Caki2 (cell line): ENCODE measurements at places on chromosomes 6 and 20.
A peak's percentile ranks its signal among the peaks of the same experiment; 100 is the strongest.

DNA sequence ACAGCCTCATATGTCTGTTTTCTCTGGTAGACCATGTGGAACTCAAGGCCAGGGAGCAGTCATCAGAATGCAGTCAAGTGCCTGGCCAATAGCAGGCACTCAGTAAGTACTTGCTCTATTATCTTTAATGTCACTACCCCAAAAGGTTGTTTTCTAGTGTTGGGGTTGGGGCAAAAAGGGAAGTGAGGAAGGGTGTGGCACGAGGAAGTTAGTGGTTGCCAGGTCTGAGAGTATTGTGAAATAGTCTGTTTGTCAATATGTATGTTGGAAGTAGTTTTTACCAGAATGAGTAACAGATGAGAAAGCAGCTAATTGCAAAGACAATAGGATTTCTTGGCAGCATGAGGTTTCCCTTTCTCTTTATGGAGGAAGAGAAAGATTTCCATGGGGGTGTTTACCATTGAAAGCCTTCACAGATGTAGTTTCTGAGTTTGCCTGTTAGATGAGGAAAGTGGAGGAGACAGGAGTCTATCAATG, 59.5 kb upstream of the ARMH2 start:
- DNase-seq: no peak

DNA sequence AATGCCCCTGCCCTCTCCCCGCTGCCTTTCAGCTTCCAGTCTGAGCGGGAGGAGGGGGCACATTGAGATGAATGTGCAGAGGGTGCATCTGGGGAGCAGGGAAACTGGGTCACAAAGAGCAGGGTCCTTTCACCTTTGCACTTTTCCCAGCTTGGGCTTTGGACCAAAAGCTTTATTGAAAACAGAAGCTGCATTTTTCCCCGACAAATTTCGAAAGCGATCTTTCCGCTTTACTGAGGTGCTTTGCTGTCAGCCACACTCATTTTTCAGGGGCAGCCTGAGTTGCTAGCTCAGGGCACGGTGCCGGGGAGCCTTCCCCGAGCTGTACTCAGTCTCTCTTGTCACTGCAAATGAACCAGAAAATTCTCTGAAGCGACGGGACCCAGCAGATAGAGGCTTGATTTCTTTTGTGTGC, 283.7 kb upstream of the SOX4 start:
- no peak for DNase-seq

DNA sequence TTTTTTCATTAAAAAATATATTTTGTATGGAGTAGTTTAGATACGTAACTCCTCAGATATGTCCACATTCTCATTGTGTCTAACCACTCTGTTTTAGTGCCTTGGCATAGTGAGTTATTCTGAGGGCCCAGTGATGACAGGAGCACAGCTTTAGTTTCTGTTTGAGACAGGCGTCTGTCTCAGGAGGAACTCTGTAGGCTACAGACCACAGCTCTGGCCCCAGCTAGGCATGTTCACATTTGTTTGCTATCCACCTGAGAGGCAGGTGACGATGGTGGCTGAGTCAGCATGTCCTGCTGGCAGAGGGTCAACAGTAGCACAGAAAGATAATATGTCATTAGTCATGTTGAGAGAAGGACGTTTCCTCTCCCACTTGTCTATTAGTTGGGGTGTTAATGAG, 16.3 kb downstream of the LRRC1 start:
- DNase-seq: peak; percentile 54

DNA sequence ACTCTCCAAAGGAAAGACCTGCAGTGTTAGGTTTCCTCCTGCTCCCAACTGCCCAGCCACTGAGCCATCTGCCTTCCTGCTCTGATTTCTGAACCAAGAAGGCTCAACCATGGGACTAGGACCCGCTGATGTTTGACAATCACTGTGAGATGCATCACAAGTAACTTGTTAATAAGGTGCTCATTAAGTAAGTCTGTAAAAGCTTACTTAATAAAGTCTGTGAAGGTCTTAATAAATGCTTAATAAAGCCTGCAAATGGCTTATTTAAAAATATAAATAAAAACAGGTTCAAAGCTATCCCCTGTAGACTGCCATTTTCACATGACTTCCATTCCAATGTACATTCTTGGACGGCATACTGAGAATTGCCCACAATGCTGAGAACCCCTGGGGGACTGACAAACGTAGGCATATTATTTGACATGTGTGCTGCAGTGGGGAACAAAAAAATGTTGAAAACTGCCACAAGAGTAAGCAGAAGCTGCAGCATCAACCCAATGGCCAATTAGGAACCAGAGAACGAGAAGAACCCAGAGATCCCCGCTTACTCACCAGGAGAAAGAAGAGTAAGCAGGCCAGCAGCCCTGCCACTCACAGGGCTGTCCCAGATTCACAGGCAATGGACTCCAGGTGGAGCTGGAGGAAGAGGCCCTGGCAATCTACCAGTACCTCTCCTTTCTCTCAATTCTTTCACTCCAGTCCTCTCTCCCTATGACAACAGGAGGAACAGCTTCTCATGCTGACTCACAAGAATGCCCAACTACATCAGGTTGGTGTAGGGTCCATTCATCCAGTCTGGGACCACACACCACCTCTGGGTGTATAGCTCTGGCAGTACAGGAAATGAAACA, 19.5 kb downstream of the KIF13A start:
- DNase-seq: no peak

DNA sequence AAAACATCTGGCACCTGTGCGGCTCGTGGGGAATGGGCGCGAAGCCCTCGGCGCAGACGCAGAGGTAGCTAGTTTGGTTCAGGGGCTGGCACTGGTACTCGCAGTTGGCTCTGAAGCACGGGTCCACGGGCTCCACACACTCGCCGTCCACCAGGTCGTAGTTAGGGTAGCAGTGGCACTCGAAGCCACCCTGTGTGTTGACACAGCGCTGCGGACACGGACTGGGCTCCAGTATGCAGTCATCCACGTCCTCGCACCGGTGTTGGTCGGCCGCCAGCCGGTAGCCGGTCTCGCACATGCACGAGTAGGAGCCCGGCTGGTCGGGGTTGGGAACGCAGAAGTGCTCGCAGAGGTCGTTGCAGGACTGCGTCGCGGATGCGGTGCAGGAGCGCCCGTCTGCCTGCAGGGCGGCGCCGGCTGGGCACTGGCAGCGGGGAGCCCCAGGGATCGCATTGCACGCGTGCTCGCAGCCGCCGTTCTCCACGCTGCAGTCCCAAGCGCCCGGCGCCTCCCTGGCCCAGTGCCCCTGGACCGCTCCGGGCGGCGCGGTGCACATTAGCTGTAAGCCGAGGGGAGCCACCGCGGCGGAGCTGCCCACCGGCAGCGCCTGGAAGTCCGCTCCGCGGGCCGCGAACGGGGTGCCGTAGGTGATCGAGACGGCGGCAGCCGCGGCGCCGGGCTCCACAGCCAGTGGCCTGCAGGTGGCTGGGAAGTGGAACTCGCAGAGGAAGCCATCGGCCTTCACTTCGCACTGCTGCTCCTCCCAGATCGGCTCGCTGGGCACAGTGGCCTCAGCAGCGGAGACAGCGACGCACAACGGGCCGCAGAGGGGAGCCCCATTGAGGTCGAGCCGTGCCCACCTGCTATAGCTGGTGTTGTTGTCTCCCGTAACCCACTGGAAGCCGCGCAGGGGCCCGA, 930 bp downstream of the THBD start:
- DNase-seq: peak; percentile 65

DNA sequence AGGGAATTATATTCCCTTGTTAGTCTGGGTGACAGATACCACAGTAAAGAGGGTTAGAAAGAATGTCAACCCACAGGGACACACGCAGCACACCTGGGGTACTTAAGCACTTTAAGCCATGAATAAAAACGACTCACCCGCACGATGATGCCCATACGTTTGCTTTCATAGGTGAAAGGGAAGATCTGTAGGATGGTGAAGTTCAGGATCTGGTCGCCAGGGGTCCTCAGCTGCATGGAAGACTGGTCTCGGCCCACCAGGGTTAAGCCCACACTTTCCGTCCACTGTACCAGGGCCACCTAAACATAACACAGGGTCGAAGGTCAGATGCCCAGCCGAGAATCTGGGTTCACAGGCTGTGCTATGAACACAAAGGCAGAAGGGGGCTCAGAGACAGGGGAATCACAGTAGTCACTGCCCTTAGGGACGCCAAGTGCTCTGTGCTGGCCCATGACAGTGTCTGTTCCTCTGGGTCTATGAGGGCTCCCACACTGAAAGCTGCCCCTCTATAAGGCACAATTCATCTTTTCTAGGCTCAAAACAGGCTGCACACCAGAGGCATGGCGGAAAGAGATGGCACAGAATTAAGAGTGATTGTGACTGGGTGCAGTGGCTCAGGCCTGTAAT, 96.8 kb upstream of the NFATC2 start:
- peak; percentile 60 for DNase-seq

DNA sequence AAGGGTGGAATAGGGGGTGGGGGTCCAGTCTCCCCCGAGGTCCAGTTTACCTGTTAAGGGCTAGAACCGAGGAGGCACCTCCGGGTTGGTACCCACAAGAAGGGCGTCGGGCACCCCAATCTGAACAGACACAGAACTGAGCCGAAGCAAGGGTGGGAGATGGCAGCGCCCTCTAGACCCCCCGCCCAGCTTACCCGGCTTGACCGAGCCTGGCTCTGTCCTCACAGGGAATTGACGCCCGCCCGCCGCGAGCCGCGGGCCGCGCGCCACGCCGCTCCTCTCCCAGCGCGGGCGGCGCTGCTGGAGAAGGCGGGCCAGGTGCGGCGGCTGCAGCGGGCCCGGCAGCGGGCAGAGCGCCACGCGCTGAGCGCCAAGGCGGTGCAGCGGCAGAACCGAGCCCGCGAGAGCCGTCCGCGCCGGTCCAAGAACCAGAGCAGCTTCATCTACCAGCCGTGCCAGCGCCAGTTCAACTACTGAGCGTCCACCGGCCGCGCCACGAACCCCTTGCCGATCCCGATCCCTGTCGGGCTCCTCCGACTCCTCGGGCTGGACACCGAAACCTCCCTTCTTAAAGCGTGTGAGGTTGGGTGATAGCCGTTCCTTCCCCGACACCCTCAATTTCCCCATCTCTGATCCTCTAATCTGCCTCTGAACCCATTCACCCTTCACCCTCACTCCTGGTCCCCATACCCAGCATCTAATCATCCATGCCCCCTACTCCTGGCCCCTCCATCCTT, 5.9 kb downstream of the TP53INP2 start:
- peak; percentile 82 for DNase-seq

- no peak for DNase-seq
These were observed 195.0 kb upstream of the CEP162 start for GRCh38 chr6:84422380-84422968.

GRCh38 chr6:127053032-127053874, 65.2 kb upstream of the RSPO3 start:
- no peak for DNase-seq

DNA sequence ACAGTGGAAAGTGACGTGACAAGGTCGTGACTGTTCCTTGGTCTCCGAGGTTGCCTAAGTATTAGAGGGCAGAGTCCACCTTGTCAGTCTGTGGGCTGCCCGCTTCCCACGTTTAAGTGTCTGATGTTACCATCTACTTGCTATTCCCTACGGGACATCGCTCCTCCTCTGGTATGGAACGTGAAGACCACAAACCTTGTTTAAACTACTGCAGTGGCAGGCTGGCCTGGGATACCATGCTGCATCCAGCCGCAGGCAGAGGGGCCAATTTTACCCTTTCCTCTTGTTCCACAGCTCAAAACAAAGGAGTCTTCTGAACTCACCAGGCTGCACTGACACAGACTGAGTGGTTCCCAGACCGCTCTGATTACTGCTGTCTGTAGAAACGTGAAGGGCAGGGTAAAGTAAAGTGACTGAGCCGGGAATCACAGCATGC, 275.9 kb downstream of the FOXC1 start:
- DNase-seq: no peak

DNA sequence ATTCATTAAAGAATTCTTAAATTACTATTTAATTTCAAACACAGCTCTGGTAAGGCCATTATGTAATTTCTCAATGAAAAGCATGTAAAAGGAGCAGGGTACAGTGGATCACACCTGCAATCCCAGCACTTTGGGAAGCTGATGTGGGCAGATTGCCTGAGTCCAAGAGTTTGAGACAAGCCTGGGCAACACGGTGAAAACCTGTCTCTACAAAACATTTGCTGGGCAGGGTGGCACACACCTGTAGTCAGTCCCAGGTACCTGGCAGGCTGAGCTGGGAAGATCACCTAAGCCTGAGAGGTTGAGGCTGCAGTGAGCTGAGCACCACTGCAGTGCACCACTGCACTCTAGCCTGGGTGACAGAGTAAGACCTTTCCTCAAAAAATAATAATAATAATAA, 37.4 kb downstream of the MDN1 start:
- DNase-seq: no peak

DNA sequence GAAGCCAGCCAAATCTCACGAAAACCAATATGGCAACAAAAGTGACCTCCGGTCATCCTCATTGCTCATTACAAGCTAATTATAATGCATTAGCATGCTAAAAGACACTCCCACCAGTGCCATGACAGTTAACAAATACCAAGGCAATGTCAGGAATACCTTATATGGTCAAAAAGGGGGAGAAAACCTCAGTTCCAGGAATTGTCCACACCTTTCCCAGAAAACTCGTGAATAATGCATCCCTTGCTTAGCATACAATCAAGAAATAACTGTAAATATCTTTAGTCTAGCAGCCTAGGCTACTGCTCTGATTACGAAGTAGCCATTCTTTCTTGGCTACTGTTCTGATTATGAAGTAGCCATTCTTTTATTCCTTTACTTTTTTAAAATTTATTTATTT, 112.5 kb upstream of the FKBP1C start:
- DNase-seq: no peak

DNA sequence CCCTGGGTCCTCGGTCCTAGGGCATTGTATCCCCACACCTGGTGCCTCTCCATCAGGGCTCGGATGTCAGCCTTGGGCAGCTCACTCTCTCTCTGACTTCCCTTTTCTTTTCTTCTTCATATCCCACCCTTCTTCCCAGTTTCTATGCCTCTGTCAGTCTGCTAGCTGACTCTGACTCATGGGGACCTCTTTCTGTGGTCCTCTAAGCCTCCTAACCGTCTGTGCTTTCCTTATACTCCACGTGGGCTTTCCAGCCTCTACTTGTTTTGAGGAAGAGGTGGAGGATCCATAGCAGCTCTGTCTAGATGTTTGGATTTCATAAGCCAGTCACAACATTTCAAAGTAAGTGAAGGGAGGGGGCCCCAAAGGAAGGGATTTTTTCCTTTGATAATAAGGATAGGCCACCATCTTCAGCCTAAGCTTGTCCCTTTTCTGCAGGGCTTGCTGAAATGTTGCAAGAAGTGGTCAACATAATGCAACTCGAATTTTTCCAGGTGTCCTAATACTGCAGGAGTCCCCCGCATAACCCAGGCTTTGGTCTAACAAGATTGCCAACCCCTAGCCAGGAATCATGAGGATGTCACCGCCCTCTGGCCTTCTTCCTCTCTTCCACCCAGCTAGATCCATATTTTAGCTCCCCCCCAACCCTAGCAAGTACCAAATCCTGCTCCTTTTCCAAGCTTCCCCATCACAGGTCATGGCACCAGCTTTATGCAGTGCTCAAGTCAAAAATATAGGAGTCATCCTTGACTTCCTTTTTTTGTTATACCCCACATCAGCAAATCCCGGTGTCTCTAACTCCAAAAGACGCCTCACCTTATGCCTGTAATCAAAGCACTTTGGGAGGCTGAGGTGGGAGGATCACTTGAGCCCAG, 8.7 kb upstream of the PLTP start:
- no peak for DNase-seq

- DNase-seq: peak; percentile 75
These were observed 557 bp upstream of the DYNLRB1 start for GRCh38 chr20:34515484-34516246.
